ENCODE measurements at places on chromosomes 7 and 10. TPM values are rescaled to one million over a fixed set of nuclear protein-coding genes. Genes with fewer than 3 reads are reported as not detected.
A peak's percentile ranks its signal among the peaks of the same experiment; 100 is the strongest.

The ATP5MK gene
- total RNA-seq = 179 TPM

- H3K36me3 ChIP-seq = no peaks in the 10 kb centered on the region
- H3K27me3 ChIP-seq = no peaks in the 10 kb centered on the region
- DNase-seq = no peak
Observed at GRCh38 chr7:27062946-27063345, 32.9 kb downstream of the HOXA1 start.

GRCh38 chr7:3043544-3044371 lies at the start of gene CARD11:
Gene CARD11, minus strand, starts transcription at chr7:3043867. Its CDS starts 85,361 bp downstream, at chr7:2958506.
- H3K27me3 ChIP-seq = peaks cover 38% of the 10 kb centered on the region
- H3K27ac ChIP-seq = no peak within 1 kb of the TSS
- peaks cover 6% of the 10 kb centered on the region for H3K4me1 ChIP-seq

GRCh38 chr7:78333530-78334425 lies 535.2 kb downstream of the PHTF2 start:
- no peaks in the 10 kb centered on the region for H3K36me3 ChIP-seq
- H3K27me3 ChIP-seq = no peaks in the 10 kb centered on the region
- H3K27ac ChIP-seq = no peak overlapping the region
- H3K4me1 ChIP-seq = peaks cover 4% of the 10 kb centered on the region
- DNase-seq = no peak

DNA sequence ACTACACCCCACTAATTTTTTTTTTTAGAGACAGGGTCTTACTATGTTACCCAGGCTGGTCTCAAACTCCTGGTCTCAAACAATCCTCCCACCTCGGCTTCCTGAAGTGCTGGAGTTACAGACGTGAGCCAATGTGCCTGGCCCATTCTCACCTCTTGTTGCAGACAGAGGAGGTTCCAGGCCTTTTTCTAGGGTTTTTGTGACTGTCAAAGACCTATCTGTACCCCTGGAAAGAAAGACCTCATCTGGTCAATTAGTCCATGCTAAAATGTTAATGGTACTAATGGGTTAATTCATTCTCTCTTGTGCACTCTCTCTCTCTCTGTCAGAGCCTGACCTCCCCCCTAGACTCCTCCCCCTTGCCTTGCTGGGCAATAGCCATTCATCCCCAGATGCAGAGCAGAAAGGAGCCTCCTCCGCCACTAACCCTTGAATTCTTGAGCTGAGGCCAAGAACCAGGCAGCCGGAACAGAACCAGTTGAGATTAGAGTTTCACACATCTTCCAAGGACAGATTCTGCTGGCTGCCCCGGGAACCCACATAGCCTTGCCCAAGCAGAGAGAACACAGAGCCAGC lies 209.7 kb downstream of the SKIDA1 start:
- no peaks in the 10 kb centered on the region for H3K36me3 ChIP-seq
- peaks cover 20% of the 10 kb centered on the region for H3K4me1 ChIP-seq
- no peak overlapping the region for H3K4me3 ChIP-seq
- no peak for DNase-seq
- H3K27me3 ChIP-seq = no peaks in the 10 kb centered on the region

DNA sequence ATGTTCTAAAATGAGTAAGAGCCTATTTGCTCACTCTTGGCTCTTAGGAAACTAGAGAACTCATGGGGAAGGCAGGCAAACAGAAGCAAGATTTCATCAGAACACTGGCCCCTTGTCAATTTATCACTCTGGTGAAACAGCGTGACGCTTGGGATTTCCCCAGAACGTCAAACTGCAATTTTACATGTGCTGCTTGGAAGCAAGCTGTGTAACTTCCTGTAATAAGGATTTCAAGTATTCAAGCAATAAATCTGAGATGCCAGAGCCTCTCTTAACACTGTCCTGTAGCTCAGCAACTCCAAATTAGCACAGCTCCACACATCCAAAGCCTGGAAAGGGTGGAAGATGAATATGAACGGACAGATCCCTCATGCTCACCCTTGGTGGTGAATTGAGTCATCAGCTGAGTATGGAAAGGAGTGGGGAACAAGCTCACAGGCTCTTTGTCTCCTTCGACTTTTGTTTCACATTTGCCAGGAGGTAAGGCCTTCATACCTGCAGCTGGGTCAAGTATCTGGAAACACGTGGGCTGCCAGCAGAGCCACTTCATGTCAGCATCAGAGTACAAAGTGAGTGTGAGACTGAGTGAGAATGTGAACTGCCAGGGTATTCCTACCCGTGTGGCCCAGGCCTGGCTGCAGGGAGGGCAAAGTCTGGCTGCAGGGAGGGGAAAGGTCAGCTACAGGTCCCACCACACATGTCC lies 140.4 kb upstream of the NAMPT start:
- H3K4me3 ChIP-seq = no peak overlapping the region
- peaks cover 47% of the 10 kb centered on the region for H3K4me1 ChIP-seq
- H3K27me3 ChIP-seq = no peaks in the 10 kb centered on the region
- DNase-seq = peak; percentile 88
- peak overlapping the region; percentile 68 for H3K27ac ChIP-seq

- H3K27me3 ChIP-seq = no peaks in the 10 kb centered on the region
- no peak for DNase-seq
- H3K4me3 ChIP-seq = no peak overlapping the region
- no peaks in the 10 kb centered on the region for H3K4me1 ChIP-seq
- H3K27ac ChIP-seq = no peak overlapping the region
Observed at GRCh38 chr7:8353991-8354390, 79.4 kb upstream of the NXPH1 start.

DNA sequence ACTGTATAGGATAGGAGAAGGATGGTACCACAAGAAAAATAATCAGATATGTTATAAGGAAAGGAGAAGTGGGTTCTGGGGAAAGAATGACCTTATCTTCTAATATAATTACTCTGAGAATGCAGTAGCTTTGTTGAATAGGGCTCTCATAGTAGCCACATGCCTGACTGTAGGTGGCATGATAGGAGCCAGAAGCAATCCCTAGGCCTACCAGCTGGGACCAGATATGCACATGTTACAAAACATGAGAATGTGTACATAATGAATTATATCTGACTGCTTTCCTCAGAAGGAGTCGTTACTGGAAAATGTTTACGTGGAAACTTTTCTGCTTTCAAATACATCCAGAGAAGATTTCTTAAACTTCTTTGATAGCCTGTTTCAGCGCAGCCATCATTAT lies 53.2 kb upstream of the FAM3C start:
- H3K4me1 ChIP-seq = peaks cover 21% of the 10 kb centered on the region
- H3K27ac ChIP-seq = no peak overlapping the region
- no peaks in the 10 kb centered on the region for H3K36me3 ChIP-seq
- no peak overlapping the region for H3K4me3 ChIP-seq
- no peak for DNase-seq

GRCh38 chr10:24128066-24128730 lies 80.7 kb upstream of the KIAA1217 start:
- no peaks in the 10 kb centered on the region for H3K36me3 ChIP-seq
- H3K27me3 ChIP-seq = no peaks in the 10 kb centered on the region
- H3K4me1 ChIP-seq = peaks cover 5% of the 10 kb centered on the region
- H3K4me3 ChIP-seq = no peak overlapping the region

The AKR1C2 gene
- total RNA-seq = 27.2 TPM

The COBL gene
- 60.2 TPM for total RNA-seq

The ADO gene
- total RNA-seq = 22.3 TPM

GRCh38 chr7:30185496-30185895 lies 50.7 kb downstream of the MTURN start:
- H3K27me3 ChIP-seq = no peaks in the 10 kb centered on the region
- no peak for DNase-seq
- no peak overlapping the region for H3K4me3 ChIP-seq
- H3K36me3 ChIP-seq = no peaks in the 10 kb centered on the region
- no peak overlapping the region for H3K27ac ChIP-seq

DNA sequence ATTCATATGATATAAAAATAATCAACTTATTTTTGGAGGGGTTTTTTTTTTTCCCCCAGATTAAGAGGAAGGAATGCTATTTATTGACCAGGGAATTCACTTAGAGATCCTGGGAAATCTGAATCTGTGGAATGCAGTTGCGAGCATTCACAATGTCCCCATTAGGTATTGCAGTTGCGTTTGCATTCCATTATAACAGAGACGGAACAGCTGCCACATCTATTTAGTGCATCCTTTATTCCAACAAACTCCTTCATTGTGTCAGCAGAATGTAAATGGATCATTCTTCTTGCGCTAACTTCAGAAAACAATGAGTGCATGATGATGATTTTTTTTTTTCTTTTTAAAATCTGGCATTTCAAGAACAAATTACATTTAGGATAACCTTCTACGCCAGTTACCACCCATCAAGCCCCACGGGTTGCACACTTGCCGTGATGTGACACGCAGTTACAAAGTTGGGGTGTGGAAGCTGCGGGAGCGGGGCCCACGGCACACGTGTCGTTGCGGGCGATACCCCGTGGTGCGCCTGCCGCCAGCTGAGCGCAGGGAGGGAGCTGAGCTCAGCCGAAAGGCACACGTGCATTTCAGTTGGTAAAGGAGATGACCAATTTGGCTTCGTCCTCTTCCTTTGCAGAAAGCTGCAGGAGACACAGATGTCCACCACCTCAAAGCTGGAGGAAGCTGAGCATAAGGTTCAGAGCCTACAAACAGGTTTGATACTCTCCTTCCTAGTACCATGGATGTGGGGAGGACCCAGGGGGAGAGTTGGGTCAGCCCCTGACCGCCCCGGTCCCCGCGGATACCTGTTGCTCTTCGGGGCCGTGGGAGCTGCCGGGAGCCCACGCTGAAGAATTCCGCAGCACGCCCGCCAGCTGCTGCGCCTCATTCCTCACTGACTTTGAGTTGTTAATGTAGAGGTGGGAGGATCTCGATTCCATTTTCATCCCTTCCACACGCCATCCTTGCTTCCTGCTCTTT lies 175.3 kb upstream of the SH2B2 start:
- H3K36me3 ChIP-seq = peaks cover 28% of the 10 kb centered on the region
- no peak overlapping the region for H3K4me3 ChIP-seq
- peak; percentile 39 for DNase-seq
- no peak overlapping the region for H3K27ac ChIP-seq
- H3K4me1 ChIP-seq = no peaks in the 10 kb centered on the region
- no peaks in the 10 kb centered on the region for H3K27me3 ChIP-seq

GRCh38 chr7:136900005-136900404 lies 31.6 kb downstream of the CHRM2 start:
- no peak overlapping the region for H3K4me3 ChIP-seq
- no peaks in the 10 kb centered on the region for H3K36me3 ChIP-seq
- no peak overlapping the region for H3K27ac ChIP-seq

The SPAM1 gene
- total RNA-seq = not detected

DNA sequence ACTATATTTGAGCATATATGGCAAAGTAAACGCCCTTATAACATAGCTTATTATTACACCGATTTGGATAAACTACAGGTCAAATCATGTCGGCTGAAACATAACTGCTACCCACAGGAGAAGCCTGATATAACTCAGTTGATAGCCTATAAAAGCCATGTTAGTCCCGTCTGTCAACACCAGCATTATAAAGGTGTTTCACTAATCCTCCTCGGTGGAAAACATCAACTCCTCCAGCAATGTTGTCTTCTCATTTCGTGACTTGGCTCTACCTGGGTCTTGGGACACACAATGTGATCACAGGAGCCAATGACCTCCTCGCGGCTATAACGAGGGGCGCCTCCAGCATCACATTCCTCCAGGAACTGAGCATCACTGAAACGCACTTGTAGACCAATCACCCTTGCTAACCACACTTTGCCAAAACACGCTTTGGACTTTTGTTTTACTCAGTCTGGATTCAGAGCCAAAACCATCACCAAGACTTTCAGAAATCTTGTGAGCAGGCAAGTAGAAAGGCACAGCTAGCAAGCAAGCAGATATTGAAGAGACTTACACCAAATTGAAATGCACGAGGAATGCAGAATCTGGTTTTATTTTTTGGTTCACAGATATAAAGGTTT lies 269.7 kb upstream of the NFE2L3 start:
- peaks cover 83% of the 10 kb centered on the region for H3K27me3 ChIP-seq
- no peaks in the 10 kb centered on the region for H3K36me3 ChIP-seq
- DNase-seq = no peak
- no peaks in the 10 kb centered on the region for H3K4me1 ChIP-seq
- H3K27ac ChIP-seq = no peak overlapping the region
- no peak overlapping the region for H3K4me3 ChIP-seq

The OR2F1 gene
- not detected for total RNA-seq

- no peaks in the 10 kb centered on the region for H3K27me3 ChIP-seq
- H3K27ac ChIP-seq = no peak overlapping the region
- no peak overlapping the region for H3K4me3 ChIP-seq
- no peaks in the 10 kb centered on the region for H3K4me1 ChIP-seq
- no peaks in the 10 kb centered on the region for H3K36me3 ChIP-seq
Observed at GRCh38 chr10:17506390-17506789, 52.0 kb upstream of the ST8SIA6 start.

DNA sequence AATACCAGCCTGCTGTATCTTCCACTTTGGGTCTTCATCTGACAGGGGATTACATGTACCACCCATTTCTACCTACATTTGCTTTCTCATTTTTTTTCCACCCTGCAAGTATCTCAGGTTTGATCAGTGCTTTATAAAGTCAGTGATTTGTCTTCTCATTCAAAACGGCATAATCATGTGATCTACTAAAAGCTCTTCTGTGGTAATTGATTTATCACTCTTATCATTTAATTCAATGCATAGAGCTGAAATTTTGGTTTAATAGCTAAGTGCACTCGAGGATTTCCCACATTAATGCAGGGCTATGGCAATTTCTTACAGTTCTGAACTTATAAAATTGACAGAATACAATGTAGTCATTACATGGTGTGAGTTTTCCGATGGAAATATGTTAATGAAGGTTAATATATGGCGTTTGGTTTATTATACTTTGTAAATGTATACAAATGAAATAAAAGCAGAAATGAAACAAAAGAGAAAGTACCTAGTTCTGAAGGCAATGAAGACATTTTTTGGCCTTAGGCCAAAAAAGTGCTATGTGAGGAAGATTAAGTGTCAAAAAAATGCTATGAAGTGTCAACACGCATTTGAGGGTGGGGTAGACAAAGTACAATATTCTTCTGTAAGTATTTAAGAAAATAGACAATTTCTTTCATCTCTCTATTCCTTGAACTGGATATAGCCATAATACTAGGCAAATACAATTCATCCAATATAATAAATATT lies 457.3 kb downstream of the ETV1 start:
- no peak overlapping the region for H3K27ac ChIP-seq
- DNase-seq = no peak
- H3K36me3 ChIP-seq = no peaks in the 10 kb centered on the region
- H3K27me3 ChIP-seq = no peaks in the 10 kb centered on the region
- no peak overlapping the region for H3K4me3 ChIP-seq

DNA sequence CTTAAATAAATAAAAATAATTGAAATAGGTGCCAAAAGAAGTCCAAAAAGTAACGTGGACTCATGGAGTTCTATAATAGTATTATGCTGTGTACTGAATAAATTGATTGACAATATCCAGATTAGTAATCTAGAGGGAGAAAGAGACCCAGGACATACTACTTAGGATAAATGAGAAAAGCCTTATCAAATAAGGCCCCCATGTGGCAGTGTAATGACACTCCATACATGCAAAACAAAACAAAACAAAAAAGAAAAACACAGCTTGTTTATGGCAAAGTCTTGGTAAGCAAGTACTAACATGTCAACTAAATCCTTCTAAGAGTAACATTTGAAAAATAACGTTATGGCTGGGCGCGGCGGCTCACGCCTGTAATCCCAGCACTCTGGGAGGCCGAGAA lies 3.6 kb upstream of the RUNDC3B start:
- peaks cover 5% of the 10 kb centered on the region for H3K27me3 ChIP-seq
- H3K27ac ChIP-seq = no peak overlapping the region
- H3K4me3 ChIP-seq = no peak overlapping the region
- no peak for DNase-seq

GRCh38 chr10:117541405-117541908 lies 1.1 kb upstream of the EMX2 start:
- H3K36me3 ChIP-seq = no peaks in the 10 kb centered on the region
- peaks cover 77% of the 10 kb centered on the region for H3K27me3 ChIP-seq
- peak; percentile 94 for DNase-seq
- peak overlapping the region; percentile 85 for H3K27ac ChIP-seq

Measured in suprapubic skin (tissue), 4 donors.